ENCODE measurements at places on chromosomes 16 and 17. TPM values are rescaled to one million over a fixed set of nuclear protein-coding genes. Genes with fewer than 3 reads are reported as not detected.

- DNase-seq = no peak
Measured at GRCh38 chr17:35586569-35587073, 501 bp upstream of the AP2B1 start.

- DNase-seq = no peak
Measured at GRCh38 chr17:8310601-8311123, 621 bp downstream of the ARHGEF15 start.

- DNase-seq = no peak
Measured at GRCh38 chr16:75193265-75193650, 13.7 kb downstream of the CTRB2 start.

- DNase-seq = no peak
Measured at GRCh38 chr17:80451104-80451775, 25.2 kb downstream of the NPTX1 start.

GRCh38 chr16:25553711-25554436, 137.9 kb upstream of the HS3ST4 start:
- no peak for DNase-seq

DNA sequence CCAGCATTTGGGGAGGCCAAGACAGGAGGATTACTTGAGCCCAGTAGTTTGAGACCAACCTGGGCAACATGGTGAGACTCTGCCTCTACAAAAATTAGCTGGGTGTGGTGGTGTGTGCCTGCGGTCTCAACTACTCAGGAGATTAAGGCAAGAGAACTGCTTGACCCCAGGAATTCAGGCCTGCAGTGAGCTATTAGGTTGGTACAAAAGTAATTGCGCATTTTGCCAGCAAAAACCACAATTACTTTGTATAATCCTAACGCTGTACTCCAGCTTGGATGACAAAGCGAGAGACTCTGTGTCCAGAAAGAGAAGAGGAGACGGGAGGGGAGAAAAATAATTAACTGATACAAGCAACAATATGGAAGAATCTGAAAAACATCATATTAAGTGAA, 32.7 kb downstream of the YWHAE start:
- no peak for DNase-seq

DNA sequence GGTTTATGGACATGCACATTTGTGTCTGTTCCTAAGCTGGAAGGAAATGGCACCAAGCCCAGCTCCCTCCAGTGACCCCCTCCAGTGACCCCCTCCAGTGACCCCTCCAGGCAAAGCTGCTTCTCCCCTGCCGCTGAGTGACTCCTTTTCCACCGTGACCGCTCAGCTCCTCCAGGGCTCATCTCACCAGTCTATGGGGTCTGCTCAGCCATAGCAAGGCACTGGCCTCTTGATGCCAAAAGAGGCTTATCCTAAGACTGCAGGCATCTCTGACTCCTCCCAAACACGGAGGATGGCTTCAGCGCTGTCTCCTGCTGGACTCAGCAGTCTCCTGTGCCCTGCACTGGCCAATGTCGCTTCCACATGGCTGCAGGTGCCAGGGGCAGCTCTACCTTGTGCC, 35.3 kb downstream of the FA2H start:
- DNase-seq = no peak

DNA sequence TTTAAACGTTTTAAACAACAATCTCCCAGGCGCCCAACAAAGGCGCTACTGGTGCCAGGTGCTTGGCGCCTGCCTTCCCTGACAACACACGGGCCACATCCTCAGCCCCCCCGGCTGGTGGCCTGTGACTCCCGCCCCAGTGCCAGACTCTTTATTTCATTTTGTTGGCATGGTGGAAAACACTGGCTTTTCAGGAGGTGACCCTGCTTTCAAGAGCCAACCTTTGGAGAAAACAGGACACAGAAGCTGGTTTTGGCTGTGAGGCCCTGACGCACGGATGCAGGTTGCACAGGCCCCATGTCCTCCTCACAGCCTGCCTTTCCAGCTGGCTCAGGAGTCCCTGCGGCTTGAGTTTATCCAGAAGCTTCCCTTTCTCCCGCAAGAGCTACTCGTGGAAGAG, 100.0 kb downstream of the METRNL start:
- DNase-seq = no peak

DNA sequence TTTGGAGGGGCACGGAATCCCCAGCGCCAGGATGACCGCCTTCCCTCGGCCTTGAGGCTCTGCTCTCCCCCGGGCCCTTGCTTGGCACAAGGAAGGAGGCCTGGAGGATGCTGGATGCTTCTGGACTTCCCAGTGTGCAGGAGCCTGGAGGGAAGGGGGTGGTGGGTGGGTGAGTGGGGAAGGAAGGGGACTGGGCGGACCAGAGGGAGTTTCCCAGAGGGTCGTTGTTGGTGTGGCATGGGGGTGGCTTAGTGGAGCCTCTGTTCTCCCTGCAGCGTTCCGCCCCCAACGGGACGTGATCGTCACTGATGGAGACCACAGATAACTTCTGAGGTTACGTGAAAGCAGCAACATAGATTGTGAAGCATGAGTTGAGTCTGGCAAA, 140.0 kb downstream of the IRF8 start:
- no peak for DNase-seq

- DNase-seq = no peak
Measured at GRCh38 chr16:2480948-2481347, 6.0 kb downstream of the TBC1D24 start.

- no peak for DNase-seq
Measured at GRCh38 chr17:71757156-71757555, 363.7 kb upstream of the SOX9 start.

DNA sequence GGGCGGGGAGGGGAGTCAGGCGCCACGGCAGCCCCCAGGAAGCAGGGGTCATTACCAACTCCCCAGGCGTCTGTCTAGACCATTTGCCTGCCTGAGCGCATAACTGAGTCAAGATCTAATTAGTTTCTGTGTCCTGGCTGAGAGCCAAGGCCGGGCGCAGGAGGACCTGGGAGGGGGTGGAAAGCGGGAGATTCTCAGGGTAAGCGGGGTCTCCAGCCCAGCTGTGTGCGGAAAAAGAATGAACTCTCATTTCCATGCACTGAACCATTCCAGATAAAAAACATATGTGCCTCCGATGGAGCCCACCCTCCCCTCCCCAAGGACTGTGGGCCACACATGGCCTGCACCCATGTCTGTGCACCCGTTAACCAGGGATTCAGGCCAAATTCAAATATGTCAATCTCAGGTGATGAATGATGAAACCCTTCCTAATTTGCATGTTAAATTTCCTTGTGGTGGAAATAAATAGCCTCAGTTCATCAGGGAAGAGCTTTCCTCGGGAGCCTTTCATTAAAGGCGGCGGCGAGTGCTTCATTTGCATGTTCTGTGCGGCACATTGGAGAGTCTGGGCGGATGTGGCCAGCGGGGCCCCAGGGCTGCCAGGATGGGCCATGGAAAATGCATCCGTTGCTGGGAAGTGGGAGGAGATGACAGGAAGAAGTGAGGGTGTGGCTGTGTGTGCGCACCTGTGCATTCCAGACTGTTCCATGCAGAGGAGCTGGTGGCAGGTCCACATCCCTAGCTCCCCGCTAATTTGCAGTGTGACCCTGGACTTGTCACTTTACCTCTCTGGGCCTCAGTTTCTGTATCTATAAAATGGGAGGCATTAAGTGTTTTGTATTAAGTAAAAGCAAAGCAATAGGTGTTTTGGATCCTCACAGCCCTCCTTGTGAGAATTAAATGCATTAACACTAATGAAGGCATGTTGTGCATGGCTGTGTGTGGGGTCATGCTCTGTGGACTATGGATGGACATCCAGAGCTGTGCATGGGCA, 151.1 kb downstream of the SDK2 start:
- peak; percentile 50 for DNase-seq

GRCh38 chr17:81396722-81397313, 1.6 kb downstream of the BAHCC1 start:
- no peak for DNase-seq

DNA sequence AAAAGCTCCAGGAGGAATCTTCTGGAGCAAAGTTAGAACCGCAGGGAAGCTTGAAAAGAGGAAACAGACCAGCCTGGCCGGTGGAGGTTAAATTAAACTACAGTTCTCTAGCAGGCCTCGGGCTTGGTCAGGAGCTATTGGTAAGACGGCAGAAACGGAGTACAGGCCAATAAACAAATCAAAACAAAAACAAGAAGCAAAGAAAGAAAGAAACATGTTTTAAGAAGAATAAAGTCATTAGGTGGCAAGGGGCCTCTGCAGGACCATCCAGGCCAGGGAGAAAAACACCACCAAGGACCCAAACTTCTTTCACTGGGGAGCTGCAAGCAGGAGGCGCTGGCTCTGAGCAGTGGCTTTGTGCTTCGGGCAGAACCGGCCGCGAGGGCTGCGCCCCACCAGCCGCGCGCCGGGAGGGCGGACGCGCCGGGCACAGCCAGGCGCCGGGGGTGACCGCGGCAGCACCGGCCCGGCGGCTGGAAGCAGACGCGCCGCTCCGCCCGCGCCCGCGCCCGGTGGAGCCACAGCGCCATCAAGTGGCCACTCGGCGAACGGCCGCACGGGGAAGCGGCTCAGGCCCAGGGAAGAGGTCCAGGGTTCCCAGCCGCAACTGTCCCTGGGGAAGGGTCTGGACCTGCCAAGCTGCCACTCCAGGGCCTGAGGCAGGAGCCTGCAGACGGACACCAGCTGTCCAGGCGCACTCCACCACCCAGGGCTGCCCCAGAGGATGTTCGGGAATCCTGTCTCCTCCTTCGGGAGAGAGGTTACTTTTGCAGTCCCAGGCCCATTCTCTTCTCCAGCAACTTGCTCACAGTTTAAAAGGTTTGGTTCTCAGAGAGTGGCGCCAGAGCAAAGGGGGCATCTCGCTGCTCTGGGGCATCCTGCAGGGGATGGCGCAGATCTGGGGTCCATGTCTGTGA, 419.4 kb downstream of the SOX9 start:
- DNase-seq = no peak

DNA sequence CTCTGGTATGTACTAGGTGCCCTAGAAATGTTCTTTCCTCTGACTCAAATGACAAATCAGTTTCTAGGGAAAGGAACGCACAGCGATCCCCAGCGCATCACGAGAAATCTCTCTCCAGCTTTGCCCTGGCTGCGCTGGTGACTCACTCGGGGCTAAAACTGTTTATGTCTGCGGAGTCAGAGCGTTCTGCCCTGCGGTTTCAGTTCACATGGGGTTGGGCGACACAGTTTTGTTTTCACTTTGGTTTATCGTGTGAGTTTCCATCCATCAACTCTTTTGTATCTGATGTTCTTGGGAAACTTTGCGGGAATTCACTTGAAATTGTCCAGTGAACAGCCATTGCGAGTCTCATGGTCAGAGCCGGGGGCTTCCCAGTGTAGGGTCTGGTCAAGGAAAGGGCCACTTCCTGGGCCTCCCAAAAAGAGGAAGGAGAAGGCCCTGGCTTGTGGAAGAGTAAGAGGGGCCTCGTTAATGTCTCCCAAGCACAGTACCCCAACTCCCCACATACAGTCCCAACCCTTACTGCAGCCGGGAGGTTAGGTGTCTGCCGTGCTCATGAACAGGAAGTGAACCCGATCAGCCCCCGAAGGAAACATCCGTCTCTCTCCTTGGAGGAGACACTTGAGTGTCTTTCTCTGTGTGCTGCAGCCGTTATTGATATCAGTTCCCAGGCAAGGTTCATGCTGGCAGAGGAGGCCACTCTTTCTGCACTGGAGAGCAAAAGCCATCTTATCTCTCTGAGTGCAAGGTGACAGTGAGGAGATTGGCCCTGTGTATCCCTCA, 643.2 kb downstream of the WWOX start:
- no peak for DNase-seq

DNA sequence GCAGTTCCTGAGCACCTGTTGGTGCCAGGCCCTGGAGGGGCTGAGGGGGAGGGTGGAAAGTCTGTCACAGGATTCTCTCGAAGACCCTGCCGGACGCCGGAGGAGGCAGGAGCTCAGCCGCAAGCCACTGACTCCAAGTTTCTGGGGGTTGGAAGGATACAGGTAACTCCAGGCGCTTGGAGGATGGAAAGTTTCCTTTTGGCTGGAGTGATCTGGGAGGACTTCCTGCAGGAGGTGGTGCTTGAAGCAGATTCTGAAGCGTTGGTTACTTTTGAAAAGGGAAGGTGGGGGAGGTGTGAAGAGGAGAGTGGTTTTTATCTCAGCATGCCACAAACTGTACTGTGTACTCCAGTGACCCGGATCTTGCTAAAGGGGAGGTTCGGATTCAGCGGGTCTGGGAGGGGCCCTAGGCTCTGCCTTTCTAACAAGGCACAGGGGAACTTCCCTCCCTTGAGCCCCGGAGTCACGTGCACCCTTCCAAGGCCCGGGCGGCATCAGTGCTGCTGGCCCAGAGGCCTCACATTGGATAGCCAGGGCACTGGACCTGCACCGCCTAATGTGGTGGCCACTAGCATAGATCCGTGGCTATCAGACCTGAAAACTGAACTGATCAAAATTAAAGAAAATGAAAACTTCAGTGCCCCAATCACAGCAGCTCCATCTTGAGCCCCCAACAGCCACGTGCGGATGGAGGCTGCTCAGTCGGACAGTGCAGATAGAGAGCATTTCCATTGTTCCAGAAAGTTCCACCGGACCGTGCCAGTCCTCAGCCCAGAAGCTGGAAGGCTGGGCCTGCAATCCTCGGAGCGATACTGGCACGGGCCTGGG, 42.2 kb upstream of the GSE1 start:
- DNase-seq = no peak

DNA sequence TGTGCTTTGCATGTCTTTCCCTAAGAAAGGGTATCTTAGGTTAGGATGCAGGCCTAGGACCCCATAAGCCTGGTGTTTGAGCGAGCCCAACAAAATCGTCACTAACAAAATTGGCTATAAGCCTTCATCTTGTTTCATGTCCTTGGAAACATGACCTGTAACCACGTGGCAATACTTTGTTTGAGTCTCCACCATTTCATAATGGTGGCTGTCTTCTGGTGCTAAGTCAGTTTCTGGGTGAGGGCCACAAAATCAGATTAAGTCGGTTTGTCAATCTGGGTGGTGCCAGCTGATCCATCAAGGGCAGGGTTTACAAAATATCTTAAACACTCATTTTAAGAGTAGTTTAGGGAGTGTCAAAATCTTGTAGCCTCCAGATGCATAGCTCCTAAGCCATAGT, 33.0 kb downstream of the C16orf54 start:
- no peak for DNase-seq

GRCh38 chr16:78836802-78837491, 737.5 kb downstream of the WWOX start:
- no peak for DNase-seq

Gene MT4
- not detected for polyA plus RNA-seq

Gene KRTAP9-8
- not detected for polyA plus RNA-seq

Gene SLC9A5
- polyA plus RNA-seq = 3.6 TPM

Gene AOC3
- polyA plus RNA-seq = 4.8 TPM

Gene NLRC3
- 1.6 TPM for polyA plus RNA-seq

Gene MAF
- 47.0 TPM for polyA plus RNA-seq

Gene FZD2
- 26.1 TPM for polyA plus RNA-seq

Gene EXOC7
- polyA plus RNA-seq = 168 TPM

Data from right renal cortex interstitium (tissue), 3 donors.